HEK293T (cell line): ENCODE measurements at places on chromosomes 13 and 19.
A peak's percentile ranks its signal among the peaks of the same experiment; 100 is the strongest.

GRCh38 chr19:7871437-7872305 lies 2.5 kb downstream of the PRR36 start:
- peak; percentile 79 for DNase-seq

DNA sequence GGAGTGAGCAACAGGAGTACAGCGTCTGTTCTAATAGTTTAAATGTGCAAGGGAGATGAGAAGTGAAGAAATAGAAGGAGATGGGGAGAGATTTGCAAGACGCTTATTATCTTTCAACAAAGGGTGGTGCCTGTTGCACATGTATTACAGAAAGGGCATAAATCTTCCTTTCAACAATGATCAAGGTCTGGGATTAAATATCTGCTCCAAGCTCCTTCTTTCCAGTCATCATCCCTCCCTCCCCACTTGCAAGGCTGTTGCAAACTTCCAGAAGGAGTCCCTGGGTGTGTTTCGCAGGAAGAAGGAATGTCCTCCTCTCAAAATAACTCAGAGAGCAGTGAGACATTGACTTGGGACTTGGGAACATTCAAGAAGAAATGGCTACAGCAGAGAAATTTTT lies 63.5 kb upstream of the MYCBP2 start:
- no peak for DNase-seq

DNA sequence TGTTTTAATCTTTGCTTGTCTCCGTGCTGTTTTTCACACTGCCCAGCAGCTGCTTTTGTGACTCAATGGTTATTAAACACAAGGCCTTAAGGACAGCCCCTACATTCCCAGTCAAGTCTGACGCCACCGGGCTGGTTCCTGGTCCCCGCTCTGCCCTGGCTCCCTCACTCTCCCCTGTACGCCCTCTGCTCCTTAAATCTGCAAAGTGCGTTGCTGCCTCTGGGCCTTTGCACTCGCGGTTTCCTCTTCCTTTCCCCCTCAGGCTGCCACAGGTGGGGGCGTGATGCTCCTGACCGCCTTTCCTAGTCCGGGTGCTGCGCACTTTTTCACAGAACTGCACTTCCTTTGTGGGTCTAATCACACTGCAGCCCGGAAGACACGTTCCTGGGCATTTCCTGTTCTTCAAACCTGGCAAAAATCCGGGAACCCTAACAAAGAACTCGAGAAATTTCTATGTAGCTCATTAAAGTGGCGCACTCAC lies 25.6 kb downstream of the NOSIP start:
- DNase-seq: no peak

- no peak for DNase-seq
Observed at GRCh38 chr19:42351079-42351735, 25.8 kb downstream of the MEGF8 start.

- DNase-seq: peak; percentile 53
Observed at GRCh38 chr13:67437244-67437643, 207.1 kb upstream of the PCDH9 start.

- DNase-seq: no peak
Observed at GRCh38 chr13:40410315-40410714, 256.1 kb downstream of the FOXO1 start.

GRCh38 chr13:50991579-50992521 lies 82.3 kb downstream of the RNASEH2B start:
- DNase-seq: no peak

DNA sequence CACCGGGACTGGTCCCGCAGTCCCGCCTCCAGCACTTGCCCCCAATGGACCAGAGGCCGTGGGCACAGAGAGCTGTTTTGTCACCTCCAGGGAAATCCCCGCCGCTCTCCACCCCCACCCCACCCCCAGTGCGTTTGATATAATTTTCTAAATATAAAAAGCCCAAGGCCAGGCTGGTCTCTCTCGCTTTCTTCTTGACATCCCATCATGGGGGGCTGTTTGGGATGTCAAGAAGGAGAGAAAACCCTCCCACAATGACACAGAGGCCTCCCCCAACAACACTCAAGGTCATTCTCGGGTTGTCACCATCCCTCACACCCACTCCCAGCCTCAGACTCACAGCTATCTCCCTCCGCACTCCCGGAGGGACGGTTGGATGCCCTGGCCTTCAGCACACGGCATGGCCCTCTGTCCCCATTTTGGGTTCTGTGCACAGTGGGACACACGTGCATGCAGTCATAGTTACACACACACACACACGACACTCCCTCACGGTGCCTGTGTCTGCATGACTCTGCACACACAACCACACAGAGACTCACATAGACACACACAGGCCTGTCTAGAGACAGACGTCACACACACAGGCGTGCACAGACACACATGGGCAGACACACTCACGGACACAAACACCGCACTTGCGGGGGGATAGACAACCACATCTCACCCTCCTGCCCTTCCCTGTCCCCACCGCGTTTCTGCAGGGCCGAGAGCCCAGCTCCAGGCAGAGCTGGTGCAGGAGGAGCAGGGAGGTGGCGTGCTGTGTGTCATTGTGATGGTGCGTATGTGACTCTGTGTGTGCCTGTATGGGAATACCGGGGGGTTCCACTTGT lies 4.8 kb upstream of the NFIC start:
- DNase-seq: no peak

DNA sequence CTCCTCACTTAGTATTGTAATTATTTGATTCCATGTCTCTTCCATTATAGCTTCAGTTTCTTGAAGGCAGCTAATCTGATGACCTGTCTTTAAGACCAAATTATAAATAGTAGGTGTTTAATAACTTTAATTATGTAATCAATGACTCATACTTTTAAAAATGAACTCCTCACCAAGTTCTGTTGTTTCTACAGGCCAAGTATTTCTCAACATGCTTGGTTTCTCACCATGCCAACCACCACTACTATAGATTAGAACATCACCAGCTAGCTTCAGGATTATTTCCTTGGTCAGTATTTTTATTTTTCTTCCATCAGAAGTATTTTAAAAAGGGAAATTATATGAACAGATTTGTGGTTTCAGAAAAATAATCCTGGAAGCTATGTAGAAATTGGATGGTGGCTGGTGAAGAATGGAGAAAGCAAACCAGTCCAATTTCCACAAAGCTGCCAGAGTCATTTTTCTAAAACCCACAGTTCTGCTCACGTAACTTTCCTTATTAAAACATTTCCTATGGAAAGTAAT lies 237.7 kb upstream of the DACH1 start:
- DNase-seq: no peak

DNA sequence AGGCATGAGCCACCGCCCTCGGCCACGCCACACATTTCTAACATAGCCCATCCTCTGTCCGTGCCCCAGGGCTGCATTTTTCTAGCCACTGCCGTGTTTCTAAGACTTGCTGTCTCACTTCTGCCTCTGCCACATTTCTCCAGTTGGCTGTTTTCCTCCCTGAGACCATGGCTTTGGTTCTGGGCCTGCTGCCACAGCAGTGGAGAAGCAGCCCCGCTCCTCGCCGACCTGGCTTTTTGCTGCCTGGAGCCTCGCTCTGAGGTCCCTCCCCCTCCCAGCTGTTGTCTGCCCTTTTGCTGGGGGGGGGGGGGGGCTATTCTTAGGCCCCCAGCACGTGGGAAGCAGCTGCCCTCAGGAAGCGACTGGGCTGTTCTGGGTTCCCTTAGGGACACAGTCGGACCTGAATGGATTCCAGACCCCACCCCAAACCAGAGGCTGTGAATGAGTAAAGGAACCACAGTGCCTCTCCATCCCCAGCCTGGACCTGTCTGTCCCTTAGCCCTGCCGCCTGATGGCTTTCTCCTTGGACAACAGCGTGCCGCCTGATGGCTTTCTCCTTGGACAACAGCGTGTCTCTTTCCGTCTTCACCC lies 3.3 kb downstream of the GYS1 start:
- DNase-seq: no peak

DNA sequence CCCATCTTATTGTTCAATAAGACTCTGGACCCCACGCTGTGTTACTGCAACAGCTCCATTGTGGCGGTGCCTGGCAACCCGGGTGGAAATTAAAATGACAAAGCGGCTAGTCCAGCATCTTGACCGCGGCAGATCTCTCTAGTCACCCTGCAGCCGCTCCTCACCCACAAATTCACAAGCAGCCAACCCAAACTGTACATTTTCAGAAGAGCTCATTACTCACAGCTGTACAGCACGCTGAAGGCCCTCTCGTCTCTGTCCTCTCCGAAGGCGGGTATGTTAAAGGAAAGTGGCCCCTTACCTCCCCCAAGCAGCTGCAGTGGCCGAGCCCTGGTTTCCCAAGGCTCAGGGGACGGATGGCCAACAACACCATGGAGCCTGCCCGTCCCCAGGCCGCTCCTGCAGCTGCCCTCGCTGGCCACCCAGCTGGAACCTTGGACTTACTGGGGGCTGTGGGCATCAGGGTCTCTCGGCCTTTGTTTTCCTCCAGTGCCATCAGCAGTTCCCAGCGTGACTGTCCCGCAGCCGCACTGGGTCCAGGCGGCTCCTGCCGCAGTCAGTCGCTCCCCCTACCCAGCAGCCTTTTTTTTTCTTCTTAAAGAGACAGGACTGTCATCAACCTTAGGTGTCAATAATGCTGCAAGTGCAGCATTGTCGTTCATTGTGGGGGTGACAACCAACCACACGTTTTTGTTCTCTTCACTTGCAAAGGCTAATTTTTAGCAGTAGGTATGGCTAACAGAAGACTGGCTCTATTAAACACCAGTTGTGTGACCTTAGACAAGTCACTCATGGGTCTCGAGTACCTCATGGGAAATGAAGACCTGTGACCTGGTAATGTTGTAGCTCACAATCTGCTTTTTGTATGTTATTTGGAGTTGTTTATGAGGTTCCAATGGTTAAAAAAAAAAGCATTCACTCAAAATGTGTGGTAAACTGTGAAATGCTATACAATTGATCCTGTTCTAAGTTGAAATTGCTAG lies at the start of gene SACS:
Gene SACS, minus strand, starts transcription at position 532 of the 983 bp plus-strand sequence. CDS start 22,463 bp downstream, outside the sequence.
- DNase-seq: peak; percentile 44

GRCh38 chr13:80083853-80084676 lies 256.9 kb downstream of the SPRY2 start:
- peak; percentile 39 for DNase-seq
